Stimulated activated CD4-positive, alpha-beta T cell treated with anti-CD3 and anti-CD28 coated beads, Interleukin-1b, Interleukin-23, amount 100 ng/mL, for 1 hour (primary cell): ENCODE measurements at places on chromosomes 3 and 15.

- no peak for DNase-seq
Measured at GRCh38 chr3:116877968-116878367, 168.4 kb downstream of the TUSC7 start.

DNA sequence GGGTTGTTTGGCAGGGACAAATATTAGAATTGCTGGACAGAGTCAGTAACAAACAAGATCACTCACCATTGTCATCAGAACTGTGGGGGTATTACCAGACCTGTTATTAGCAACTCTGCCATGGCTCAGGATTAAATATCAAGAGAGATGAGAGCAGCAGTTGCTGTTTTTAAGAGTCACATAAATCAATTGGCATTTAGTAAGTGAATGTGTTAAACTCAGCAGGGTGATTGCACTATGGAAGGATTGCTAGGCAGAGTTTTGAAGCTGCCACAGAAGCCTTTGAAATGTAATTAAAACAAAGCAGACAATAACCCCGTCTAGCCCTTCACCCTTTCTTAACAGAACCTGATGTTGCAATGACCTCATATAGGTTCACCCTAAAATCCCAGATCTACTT, 238.8 kb downstream of the GAP43 start:
- DNase-seq, result no peak

GRCh38 chr3:118229196-118229595, 805.5 kb downstream of the IGSF11 start:
- DNase-seq, result no peak

DNA sequence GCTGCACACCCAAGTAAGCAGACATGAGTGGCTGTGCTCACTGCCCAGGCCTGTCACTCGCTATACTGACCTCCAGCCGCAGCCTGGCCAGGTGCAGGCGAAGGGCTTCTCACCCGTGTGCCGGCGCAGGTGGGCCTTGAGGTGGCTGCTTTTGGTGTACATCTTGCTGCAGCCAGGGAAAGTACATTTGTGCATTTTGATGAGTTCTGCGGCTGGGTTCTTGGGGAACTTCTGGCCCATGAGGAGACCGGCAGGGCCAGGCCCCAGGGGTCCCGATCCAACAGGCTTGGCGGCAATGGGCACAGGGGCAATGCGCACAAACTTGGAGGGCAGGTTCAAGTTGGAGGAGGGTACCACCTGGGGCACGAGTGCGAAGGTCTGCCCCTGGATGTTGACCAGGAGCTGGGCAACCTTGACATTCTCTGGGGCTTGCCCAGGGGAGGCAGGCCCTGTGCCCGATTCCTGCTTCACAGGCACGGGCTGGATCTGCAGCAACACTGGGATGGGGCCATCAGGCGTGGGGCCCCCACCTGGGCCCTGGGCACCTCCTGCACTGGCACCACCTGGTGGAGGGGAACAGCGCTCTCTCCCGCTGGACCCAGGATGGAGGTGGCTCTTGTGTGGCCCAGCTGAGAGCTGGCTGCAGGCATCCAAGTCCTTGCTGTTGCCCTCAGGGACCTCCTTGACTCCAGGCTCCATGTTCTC, 5.3 kb downstream of the KLF15 start:
- no peak for DNase-seq

- DNase-seq, result no peak
Measured at GRCh38 chr3:127652246-127652995, 20.3 kb upstream of the ABTB1 start.

GRCh38 chr3:12343047-12343501, 54.2 kb downstream of the PPARG start:
- no peak for DNase-seq

DNA sequence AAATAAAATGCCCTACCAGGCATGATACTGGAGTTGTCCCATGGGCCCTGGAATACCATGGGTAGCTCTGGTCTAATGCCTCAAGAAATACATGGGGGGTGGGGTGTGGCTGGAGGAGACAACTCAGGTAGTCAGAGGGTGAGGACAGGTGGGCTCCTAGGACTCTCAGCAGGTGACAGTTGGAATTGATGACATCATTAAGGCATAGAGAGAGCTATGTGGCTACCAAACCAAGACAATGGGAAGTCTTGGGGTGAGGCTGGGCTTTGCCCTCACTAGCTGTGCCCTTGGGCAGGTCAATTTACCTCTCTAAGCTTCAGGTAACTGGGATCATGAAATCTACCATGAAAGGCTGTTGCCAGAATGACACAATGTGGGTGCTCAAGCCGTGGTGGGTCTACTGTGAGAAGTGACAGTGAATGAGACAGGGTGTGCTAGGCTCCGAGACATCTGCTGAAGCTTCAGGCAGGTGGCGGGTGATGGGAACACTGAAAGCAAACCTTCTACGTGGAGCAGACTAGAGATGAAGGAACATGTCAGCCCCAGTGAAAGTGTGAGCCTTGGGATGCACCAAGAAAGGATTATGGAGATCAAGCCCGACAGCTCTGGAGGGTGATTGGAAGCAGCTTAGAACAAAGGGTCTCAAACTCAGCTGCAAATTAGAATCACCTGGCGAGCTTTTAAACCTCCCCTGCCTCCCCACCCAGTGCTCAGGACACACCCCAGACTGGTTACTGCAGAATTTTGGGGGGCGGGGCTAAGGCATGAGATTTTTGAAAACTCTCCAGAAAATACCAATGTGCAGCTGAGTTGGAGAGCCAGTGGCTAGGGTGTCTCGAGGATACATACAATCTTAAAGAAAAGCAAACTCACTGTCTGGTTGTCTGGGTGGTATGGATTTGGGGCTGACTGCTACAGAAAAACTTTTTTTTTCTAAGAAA, 21.5 kb downstream of the SLC6A20 start:
- DNase-seq, result no peak

- no peak for DNase-seq
Measured at GRCh38 chr3:32869513-32870047, 51.8 kb downstream of the TRIM71 start.

GRCh38 chr3:194046995-194047645, 88.8 kb upstream of the HES1 start:
- DNase-seq, result no peak

- no peak for DNase-seq
Measured at GRCh38 chr3:143707848-143708247, 140.4 kb downstream of the SLC9A9 start.

- no peak for DNase-seq
Measured at GRCh38 chr3:136070953-136071949, 105.7 kb downstream of the PPP2R3A start.
